ENCODE measurements at places on chromosomes 16 and 17.

DNA sequence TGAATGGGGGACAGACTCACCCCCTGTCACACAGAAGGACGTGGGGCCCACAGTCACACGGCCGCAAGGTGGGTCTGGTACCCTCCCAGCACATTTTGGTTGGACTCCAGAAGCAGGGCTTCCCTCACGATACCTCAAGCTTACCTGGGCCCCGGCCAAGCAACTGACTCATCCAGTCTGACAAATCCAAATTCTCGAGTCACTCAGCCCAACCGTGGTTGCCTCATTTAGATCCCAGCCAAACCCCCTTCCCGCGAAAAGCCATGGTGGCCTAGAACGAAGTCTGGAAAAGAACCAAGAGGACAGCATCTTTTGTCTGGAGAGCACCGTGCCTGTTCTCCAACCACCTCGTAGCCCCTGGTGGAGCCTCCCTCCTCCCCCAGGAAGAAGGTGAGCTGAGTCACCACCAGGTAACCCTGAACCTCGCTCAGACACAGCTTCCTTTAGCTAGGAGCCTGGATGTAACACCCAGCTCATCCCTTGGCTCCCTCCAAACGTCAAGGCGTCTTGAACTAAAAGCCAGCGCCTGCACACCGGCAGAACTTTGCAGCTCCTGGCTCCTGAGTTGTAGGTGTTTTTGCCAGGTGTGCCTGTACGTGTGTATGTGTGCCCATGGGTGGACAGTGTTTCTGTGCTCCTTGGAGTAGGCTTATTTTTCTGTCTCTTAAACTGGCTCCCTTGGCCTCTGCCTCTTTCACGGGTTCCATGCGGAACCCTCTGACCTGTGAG lies 78.9 kb downstream of the CMIP start:
- DNase-seq = peak; percentile 69

DNA sequence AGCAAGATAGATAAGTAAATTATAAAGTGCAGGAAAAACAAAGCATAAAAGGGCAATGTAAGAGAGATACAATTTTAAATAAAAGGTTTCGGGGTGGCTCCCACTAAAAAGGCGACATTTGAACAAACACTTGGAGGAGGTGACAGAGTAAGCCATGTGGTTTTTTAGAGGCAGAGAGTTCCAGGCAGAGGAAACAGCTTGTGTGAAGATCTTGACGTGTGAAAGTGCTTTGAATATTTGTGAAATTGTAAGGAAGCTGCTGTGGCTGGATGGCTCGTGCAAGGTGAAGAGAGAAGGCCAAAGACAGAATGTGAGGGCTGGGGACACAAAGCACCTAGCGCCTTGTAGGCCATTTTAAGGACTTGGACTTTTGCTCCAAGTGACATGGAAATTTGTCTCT lies 28.6 kb upstream of the HYDIN start:
- no peak for DNase-seq

DNA sequence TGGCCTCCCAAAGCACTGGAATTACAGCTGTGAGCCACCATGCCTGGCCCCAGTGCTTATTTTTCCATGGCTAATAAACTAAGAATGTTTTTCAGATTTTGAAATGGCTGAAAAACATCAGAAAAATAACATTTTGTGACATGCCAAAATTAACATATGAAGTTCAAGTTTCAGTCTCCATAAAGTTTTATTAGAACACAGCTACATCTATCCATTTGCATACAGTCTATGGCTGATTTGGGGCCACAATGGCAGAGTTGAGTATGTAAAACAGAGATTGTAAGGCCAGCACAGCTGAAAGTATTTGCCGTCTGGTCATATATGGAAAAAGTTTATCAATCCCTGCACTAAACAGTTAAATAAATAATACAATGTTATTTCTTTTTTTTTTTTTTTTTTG lies 13.8 kb upstream of the NDUFAB1 start:
- no peak for DNase-seq

DNA sequence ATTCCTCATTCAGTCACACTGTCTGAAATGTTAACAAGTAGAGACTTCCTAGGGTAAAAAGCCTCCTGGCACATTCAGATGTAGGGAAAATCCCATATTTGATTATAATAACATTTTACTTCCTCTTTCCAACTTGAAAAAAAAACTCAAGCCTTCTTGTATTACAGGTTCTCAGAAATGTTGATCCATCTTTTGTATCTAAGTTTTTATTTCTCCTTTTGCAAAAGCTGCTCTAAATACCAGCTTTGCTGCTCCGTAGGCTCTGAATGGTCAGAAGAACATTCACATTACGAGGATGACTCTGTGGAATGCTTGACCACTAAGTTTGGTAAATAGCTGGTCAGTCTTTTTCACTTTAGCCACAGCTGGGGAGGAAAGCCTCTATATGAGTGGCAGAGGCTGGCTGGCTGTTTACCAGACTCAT lies 13.2 kb upstream of the HEATR6 start:
- DNase-seq = peak; percentile 18

GRCh38 chr17:55764610-55765009 lies 13.8 kb downstream of the PCTP start:
- DNase-seq = no peak

GRCh38 chr16:49681217-49681883 lies 174.6 kb downstream of the ZNF423 start:
- no peak for DNase-seq

All from RCC 7860 (cell line).